T-cell (primary cell): ENCODE measurements at places on chromosomes 16 and 17.

DNA sequence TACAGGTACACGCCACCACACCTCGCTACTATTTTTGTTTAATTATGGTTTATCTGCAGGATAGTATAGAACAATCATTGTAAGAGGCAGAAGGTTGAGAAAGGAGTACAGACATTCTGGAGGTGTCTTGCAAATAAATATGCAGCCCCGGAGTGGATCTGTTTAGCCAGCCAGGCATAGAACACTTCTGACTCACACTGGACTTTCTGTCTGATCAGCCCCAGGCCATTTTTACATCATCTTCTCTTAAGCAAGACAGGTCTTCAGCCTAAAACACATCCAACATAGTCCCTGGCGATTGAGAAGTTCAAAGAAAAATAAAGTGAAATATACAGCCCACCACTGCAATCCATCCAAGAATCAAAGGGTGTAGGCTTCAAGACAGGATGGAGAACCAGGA, 81.4 kb downstream of the XYLT1 start:
- no peak overlapping the region for H3K27ac ChIP-seq
- no peaks in the 10 kb centered on the region for H3K27me3 ChIP-seq
- no peak for DNase-seq
- no peak overlapping the region for H3K4me3 ChIP-seq
- no peaks in the 10 kb centered on the region for H3K4me1 ChIP-seq
- no peaks in the 10 kb centered on the region for H3K36me3 ChIP-seq

DNA sequence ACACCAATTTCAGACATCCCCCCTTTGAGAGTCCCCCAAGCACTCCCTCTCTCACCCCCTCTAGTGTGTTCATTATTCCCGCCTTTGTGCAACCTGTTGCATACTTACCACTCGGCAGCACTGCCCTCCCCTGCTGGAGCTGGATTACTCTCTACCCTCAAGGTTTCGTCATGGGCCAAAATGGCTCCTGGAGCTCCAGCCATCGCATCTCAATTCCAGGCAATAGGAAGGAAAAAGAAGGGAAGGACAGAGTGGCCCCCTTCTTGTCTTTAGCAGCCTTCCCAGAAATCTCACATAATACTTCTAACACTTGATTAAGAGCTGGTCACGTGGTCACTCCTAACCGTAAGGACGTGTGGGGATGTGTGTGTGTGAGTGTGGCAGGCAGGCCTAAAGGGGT, 20.2 kb downstream of the TMEM186 start:
- H3K27me3 ChIP-seq, result no peaks in the 10 kb centered on the region
- no peaks in the 10 kb centered on the region for H3K4me1 ChIP-seq
- peaks cover 4% of the 10 kb centered on the region for H3K36me3 ChIP-seq
- H3K27ac ChIP-seq, result no peak overlapping the region

DNA sequence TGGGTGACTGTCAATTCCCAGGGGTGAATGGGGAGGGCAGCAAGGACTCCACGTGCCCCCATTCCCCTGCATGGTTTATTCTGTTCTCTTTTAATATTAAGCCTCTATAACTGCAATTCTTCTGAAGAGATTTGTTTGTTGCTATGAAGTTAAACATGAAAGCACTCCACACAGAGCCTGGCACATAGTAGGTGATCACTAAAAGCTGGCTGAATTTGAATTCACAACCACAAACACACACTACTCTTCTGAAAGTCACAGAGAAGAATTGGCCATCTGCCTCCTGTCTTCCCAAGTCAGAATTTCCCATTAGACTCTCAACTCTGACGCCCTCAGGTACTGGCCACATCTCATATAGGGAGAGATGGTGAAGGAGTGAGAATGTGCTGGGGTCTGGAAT, 55.5 kb downstream of the COG7 start:
- no peaks in the 10 kb centered on the region for H3K4me1 ChIP-seq
- no peak for DNase-seq
- no peaks in the 10 kb centered on the region for H3K27me3 ChIP-seq
- no peak overlapping the region for H3K4me3 ChIP-seq
- H3K27ac ChIP-seq, result no peak overlapping the region

GRCh38 chr16:85667261-85667660, 21.5 kb downstream of the GINS2 start:
- no peak for DNase-seq
- H3K27me3 ChIP-seq, result no peaks in the 10 kb centered on the region
- no peak overlapping the region for H3K27ac ChIP-seq
- peaks cover 40% of the 10 kb centered on the region for H3K36me3 ChIP-seq

DNA sequence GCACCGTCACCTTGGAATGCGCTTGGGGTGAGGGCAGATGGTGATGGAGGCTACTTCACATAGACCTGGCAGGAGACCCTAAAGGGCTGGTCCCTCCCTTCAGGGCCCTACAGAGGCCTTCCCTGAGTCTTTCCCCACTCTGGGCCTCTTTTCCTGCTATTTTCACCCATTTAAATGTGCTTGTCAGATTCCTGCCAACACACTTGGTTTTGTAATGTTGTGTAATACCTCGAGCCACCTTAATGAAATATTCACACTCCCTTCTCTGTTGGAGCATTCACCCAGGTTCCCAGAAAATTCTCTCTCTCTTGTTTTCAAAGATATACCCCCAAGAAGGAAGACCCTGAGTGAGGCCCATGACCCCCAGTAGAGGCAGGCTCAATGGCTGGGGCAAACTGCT, 456.6 kb upstream of the DYNLRB2 start:
- DNase-seq, result no peak
- H3K36me3 ChIP-seq, result no peaks in the 10 kb centered on the region
- no peak overlapping the region for H3K27ac ChIP-seq
- no peaks in the 10 kb centered on the region for H3K4me1 ChIP-seq
- no peaks in the 10 kb centered on the region for H3K27me3 ChIP-seq
- H3K4me3 ChIP-seq, result no peak overlapping the region

- no peak overlapping the region for H3K27ac ChIP-seq
- no peaks in the 10 kb centered on the region for H3K4me1 ChIP-seq
- no peaks in the 10 kb centered on the region for H3K36me3 ChIP-seq
- no peak overlapping the region for H3K4me3 ChIP-seq
- no peaks in the 10 kb centered on the region for H3K27me3 ChIP-seq
Observed at GRCh38 chr16:10314811-10315210, 71.0 kb upstream of the ATF7IP2 start.

DNA sequence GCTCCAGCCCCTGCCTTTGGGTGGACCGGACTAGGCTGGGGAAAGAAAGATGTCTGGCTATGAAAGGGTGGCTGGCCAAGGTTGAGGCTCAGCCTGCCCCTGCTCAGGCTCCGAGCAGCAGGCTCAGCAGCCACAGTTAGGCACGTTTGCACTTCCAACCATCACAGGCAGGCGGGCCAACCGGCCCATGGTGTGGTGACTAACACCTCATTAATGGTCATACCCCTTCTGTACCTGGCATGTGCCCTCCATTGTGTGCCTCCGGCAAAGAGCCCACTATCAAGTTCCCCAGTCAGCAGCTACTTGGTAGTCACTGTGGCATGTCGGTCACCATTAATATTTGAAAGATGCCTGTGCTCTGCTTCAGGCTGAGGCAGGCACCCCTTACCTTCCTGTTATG, 6.7 kb downstream of the TBC1D24 start:
- H3K27ac ChIP-seq, result no peak overlapping the region
- peaks cover 8% of the 10 kb centered on the region for H3K4me1 ChIP-seq
- no peak for DNase-seq
